ENCODE measurements at places on chromosomes 2 and 18. TPM values are rescaled to one million over a fixed set of nuclear protein-coding genes. Genes with fewer than 3 reads are reported as not detected.

DNA sequence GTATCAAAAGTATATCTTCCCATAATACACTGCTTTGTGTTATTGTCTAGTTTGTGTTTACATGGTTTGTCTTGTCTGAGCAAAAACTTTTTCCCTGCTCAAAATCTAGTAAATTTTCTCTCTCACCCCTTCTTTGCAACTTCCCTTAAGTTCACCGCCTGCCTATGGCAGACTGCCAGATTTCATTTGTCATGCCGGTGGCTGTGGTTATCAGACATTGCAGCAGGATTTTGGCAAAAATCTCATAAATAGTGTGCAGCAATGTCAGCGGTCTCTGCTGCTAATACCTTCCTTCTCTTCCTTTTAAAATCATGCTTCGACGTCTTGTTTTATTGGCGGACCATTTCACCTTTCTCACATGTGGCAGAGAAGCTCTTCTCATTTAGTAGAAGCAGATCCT is 45.6 kb upstream of the TMEM178A start:
- H3K4me3 ChIP-seq: no peak overlapping the region
- peak; percentile 24 for DNase-seq
- H3K27ac ChIP-seq: no peak overlapping the region
- peaks cover 23% of the 10 kb centered on the region for H3K27me3 ChIP-seq
- no peaks in the 10 kb centered on the region for H3K36me3 ChIP-seq
- no peaks in the 10 kb centered on the region for H3K4me1 ChIP-seq

DNA sequence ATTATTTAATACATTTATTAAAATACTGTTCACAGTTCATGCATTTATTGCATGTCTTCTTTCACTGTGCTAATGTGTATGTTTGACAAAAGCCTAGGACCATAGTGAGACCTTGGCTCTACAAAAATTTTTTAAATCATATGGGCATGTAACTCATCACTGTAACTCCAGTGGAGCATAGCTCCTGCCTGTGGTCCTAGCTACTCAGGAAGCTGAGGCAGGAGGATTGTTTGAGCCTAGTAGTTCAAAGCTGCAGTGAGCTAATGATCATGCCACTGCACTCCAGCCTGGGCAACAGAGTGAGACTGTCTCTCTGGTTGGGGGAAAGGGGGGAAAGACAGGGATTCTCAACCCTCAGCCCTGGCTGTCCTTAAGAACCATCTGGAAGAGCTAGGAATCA is 137.8 kb downstream of the PRKCE start:
- H3K27me3 ChIP-seq: no peaks in the 10 kb centered on the region
- H3K4me1 ChIP-seq: peaks cover 7% of the 10 kb centered on the region
- no peaks in the 10 kb centered on the region for H3K36me3 ChIP-seq
- DNase-seq: no peak

- DNase-seq: no peak
- no peaks in the 10 kb centered on the region for H3K27me3 ChIP-seq
- H3K4me1 ChIP-seq: no peaks in the 10 kb centered on the region
- no peak overlapping the region for H3K27ac ChIP-seq
Observed at GRCh38 chr2:78011251-78011650, 489.1 kb upstream of the LRRTM4 start.

Gene GAL3ST2
- total RNA-seq: 0.34 TPM

DNA sequence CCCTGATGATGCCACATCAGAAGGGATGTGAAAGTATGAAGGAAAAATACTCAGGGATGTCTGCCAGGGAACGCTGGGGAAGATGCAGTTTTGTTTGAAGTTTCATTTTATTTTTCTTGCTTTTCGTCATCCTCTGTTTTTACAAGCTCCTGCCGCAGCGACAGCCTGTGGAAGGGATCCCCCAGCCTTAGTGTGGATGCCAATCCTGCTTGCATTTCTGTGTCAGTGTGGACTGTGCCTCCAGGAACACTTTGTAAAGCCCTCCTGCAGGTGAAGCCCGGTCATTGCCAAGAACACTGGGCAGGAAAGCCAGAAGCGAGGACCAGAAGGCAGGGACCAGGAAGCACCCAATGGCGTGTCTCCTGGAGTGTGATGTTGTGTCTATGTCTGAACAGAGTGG is 234.3 kb downstream of the SEPTIN10 start:
- H3K36me3 ChIP-seq: no peaks in the 10 kb centered on the region
- H3K27me3 ChIP-seq: no peaks in the 10 kb centered on the region
- H3K4me3 ChIP-seq: no peak overlapping the region
- no peaks in the 10 kb centered on the region for H3K4me1 ChIP-seq
- no peak for DNase-seq

DNA sequence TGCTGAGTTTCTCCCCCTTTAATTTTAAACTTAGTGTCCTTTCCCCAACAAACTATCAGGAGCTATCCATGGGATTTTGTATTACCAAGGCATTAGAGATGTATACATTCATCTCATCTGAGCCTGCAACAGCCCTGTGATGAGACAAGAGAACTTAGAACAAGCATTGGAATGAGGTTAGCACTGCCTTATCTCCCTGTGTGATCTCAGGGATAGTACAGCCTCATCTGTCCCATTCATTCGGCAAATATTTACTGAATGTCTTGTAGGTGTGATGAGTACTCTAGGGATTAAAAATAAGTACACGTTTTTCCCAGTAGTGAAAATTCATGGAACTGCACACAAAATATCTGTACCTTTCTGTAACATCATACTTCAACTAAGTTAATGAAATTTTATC is 45.6 kb downstream of the PAIP2B start:
- H3K27me3 ChIP-seq: no peaks in the 10 kb centered on the region
- no peak for DNase-seq
- H3K27ac ChIP-seq: no peak overlapping the region
- H3K4me3 ChIP-seq: no peak overlapping the region
- no peaks in the 10 kb centered on the region for H3K36me3 ChIP-seq

Gene FASTKD1
- total RNA-seq: 42.1 TPM

DNA sequence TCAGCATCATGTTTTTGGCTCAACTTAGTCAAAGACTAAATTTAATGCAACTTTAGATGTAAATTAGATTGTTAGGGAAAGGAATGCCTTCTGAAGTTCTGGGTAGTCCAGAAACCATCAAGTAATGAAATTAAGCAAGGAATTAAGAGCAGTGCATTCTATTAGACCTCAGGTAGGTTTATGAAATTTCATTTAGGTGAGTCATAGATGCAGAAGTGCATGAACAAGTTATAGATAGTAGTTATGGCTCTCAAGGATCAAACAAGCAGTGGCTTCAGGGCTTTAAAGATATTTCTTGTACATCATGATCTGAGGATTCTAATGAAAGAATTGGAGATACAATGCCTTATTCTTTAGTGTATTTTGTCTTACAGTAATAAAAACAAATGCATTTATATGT is 25.4 kb upstream of the SPOPL start:
- no peak for DNase-seq
- H3K4me3 ChIP-seq: no peak overlapping the region
- no peak overlapping the region for H3K27ac ChIP-seq
- no peaks in the 10 kb centered on the region for H3K27me3 ChIP-seq
- no peaks in the 10 kb centered on the region for H3K36me3 ChIP-seq

Gene NT5DC4
- not detected for total RNA-seq

GRCh38 chr2:222892761-222893160 is 31.9 kb downstream of the ACSL3 start:
- no peaks in the 10 kb centered on the region for H3K27me3 ChIP-seq
- H3K4me3 ChIP-seq: no peak overlapping the region
- no peak for DNase-seq
- no peaks in the 10 kb centered on the region for H3K4me1 ChIP-seq
- no peak overlapping the region for H3K27ac ChIP-seq
- peaks cover 4% of the 10 kb centered on the region for H3K36me3 ChIP-seq

DNA sequence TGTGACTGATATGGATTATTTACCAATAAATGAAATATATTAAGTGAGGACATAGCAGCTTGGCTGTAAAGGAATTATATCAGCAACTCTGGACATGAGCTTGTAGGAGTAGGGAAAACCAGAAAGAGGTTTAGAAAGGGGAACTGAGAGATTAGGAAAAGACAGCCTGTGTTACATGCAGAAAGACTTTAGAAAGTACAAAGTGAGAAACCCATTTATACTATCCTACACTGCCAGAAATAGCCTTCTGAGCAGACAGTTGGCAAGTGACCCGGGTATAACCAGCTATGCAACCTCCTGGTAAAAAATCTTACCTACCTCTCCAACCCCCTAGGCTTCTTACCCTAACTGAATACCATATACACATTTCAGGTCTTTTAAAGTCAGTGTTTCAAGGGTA is 134.1 kb downstream of the ANKRD44 start:
- no peak overlapping the region for H3K27ac ChIP-seq
- peaks cover 12% of the 10 kb centered on the region for H3K4me1 ChIP-seq
- no peak for DNase-seq

DNA sequence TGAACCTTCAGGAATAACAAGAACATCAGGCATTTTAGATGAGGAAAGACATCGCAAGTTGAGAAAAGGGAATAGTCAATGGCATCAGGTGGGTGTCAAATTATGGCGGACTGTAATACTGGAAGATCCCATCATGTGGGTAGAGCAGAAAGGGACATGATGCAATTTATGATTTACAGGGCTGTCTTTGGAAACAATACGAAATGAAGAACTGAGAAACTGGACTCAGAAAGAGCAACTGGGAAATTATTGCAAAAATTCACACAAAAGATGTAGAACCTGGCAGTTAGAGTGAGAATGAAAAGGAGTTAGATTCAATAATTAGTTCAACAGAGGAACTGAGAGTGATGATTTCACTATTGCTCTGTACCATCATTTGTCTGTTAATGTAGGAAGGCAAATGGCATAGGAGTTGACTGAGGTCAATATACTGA is 1635.0 kb upstream of the ACVR2A start:
- no peaks in the 10 kb centered on the region for H3K36me3 ChIP-seq
- no peak overlapping the region for H3K4me3 ChIP-seq
- no peaks in the 10 kb centered on the region for H3K27me3 ChIP-seq
- DNase-seq: no peak
- no peak overlapping the region for H3K27ac ChIP-seq

- H3K4me3 ChIP-seq: no peak overlapping the region
- DNase-seq: no peak
- no peaks in the 10 kb centered on the region for H3K4me1 ChIP-seq
Observed at GRCh38 chr2:217999595-217999959, 3.2 kb downstream of the TNS1 start.

Gene FZD7
- not detected for total RNA-seq

Gene PKDCC
- not detected for total RNA-seq

Gene RMND5A
- 35.2 TPM for total RNA-seq
